ENCODE measurements at places on chromosomes 5 and 9.
A peak's percentile ranks its signal among the peaks of the same experiment; 100 is the strongest.

DNA sequence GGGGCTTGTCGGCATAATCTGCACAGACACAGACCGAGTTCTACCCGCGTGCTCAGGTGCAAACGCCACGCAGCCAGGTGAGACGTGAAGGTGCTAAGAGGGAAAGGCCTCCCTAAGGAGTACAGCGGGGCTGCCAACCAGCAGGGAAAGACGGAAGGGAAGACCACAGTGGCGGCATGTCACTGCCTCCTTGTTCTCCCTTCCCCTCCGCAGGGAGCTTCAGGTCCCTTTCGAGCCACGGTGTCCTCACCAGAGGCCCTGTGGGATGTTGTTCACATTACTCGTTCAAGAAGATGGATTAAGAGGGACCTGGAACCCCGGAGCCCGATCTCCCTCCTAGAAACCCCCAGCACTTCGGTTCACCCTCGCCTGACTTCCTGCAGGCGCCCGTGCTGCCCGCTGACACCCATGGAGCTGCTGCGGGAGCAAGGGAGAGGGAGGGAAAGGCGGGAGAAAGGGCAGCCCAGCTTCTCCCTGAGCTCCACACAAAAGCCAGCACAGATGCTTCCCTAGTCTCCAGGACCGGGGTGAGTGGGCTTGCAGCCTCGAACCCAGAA, 686 bp downstream of the BRD9 start:
- DNase-seq = peak; percentile 22

- no peak for DNase-seq
Observed at GRCh38 chr9:19527663-19528062, 118.9 kb downstream of the ACER2 start.

DNA sequence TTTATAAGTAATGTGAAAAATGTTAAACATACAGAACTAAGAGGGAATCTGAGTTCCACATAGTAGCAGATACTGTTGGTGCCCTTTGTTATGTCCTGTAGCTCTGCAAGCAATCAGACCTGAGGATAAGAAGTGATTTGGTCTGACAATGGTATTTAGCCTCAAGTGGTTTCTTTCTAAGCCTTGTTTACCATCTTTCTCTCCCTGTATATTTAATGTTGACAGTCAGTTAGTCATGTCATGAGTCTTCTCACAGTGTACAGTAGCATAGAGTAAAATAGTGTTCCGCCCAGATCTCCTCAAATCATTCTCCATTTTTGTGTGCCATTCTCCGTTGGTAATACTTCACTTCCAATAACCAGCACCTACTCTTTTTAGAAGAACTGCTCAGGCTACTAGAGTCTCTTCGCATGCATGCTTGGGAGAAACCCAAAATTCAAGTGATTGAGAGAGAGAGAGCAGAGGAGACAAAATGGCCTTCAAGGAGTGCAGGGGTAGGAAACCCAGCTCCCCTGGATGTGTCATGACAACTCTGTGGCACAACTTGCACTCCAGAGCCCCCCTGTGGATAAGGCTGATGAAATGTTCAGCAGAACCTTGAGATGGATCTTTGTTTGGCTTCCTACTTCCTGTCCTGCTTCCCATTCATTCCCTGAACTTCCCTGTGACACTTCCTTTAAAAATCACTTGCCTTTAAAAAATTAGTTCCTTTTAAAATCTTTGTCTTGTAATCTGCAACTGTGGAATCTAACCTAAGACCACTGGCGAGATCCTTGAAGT, 129.2 kb upstream of the FST start:
- DNase-seq = no peak

GRCh38 chr5:97840643-97841042, 657.6 kb upstream of the RIOK2 start:
- no peak for DNase-seq

DNA sequence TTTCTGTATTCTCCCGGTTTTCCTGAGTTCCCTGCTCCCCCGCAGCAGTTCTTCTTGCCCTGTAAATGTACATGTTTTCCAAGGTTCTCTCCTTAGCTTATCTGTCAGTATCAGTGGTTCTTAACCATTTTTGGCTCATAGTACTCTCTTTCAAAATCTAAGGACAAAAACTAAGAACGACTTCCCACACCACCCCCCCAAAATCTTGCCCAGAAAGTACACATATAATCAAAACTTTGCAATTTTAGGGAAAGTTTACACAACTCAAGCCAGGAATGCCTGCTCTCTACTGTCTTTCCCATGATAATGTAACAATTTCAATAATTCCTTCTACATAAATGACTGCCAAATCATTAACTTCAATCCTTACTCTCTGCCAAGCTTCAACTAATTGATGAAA, 4.5 kb downstream of the DCAF12 start:
- DNase-seq = no peak

DNA sequence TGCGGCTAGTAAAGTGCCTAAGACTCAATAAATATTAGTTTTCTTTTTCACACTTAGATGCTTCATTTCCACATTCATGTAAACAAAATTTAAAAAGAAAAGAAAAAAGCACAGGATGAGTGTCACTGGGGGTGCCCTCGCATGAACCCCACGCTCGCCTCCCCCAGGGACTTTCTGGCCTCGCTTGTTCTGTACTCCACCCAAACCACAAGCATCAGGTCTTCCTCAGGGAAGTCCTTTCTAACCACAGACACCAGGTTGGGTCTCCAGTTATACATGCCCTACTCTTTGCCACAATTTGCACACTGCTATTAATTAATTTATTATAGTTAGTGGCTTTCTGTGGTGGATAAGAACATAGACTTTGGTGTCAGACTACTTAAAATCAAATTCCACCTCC, 92.4 kb downstream of the RORB start:
- DNase-seq = no peak

GRCh38 chr5:9544502-9545135, 1.3 kb downstream of the SEMA5A start:
- peak; percentile 83 for DNase-seq

- DNase-seq = no peak
Observed at GRCh38 chr5:176429972-176430371, 13.6 kb upstream of the CLTB start.

GRCh38 chr5:90054612-90055011, 354.9 kb downstream of the CETN3 start:
- no peak for DNase-seq

DNA sequence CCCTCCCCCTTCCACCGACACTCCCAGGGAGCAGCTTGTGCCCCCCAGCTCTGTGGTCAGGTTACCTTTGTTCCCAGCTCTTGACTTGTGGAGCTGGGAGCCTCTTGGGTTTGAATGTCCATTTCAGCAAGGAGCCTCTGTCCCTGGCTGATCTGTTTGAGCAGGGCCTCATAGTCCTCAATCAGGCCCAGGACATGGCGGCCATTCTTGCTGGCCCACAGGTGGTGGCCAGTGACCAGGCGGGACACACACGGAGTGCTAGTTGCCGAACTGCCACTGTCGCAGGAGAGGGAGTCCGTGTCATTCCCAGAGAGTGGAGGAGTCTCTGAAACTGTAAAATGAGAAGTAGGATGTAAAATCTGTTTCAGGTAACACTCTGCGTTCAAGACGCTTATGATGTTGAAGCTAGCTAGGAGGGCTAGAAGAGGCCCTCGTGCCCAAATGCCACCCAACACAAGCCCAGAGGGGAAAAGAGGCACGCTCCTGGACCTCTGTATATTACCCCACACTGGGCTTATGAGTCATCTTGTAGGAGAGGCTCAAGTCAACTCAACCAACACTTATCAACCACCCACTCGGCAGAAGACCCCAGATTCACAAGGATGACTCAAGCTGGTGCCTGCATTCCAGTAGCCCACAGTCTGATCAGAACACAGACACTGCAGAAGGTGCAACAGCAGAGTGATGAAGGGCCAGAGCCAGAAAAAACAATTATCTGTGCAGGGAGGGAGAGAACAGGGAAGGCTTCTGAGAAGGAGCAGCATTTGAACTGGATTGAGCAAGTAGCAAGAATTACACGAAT, 177.0 kb downstream of the CDK5RAP2 start:
- no peak for DNase-seq

- DNase-seq = peak; percentile 70
Observed at GRCh38 chr9:20884985-20885593, 146.4 kb downstream of the HACD4 start.

DNA sequence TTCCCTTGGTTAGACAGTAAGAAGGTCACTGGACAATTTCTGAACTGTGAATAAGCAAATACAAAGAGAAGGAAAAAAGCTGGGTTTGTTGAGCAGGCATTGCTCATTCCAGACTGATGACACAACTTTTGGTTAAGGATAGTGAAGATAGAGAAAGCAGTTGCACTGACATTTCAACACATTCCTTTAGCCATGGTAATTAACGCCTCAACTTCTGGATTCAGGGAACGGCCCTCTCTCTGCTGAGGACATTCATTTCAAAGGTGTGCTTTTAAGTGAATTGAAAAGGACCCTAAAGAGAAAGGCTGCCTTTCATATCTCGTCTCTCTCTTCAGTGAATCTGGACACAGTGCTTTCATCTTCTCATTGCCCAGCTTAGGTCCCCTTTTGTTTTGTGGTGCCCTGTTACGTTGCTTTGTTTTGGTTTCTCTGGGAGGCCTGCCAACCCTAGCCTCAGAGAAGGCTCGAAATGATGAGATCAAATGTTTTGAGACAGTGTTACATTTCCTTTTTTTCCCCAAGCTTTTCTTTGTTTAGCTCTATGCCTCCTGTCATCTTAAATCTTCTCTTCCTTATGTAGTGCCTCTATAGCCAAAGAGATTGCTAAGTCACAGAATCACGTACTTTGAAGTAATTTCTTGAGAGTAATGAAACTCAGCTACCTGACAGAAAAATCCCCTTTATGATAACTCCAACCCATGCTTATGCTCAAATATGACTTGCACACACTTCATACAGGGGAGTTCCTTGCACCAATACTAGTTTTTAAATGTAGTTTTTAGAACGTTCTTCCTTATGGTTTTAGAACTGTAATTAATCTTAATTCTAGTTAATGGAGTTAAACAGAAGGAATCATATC, 94.4 kb upstream of the IFNE start:
- no peak for DNase-seq

- no peak for DNase-seq
Observed at GRCh38 chr5:103690676-103691075, 128.1 kb upstream of the NUDT12 start.

DNA sequence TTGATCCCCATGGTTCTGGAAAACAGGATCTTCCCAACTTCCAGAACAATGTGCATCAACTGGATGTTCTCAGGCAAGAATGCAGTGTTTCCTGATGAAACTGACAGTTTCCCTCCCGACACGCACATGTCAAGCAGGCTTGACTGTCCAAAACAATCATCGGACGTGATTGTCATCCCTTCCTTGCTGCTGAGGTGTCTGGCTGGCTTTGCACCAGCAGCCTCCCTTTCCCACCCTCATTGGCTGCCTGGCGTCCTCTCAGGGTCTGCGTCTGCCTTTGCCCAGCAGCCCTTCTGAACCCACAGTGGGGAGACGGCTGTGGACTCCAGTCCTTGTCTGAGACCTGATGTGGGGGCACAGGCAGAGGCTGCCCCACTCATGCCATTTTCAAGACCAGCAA, 110.8 kb downstream of the MARCHF3 start:
- DNase-seq = no peak

DNA sequence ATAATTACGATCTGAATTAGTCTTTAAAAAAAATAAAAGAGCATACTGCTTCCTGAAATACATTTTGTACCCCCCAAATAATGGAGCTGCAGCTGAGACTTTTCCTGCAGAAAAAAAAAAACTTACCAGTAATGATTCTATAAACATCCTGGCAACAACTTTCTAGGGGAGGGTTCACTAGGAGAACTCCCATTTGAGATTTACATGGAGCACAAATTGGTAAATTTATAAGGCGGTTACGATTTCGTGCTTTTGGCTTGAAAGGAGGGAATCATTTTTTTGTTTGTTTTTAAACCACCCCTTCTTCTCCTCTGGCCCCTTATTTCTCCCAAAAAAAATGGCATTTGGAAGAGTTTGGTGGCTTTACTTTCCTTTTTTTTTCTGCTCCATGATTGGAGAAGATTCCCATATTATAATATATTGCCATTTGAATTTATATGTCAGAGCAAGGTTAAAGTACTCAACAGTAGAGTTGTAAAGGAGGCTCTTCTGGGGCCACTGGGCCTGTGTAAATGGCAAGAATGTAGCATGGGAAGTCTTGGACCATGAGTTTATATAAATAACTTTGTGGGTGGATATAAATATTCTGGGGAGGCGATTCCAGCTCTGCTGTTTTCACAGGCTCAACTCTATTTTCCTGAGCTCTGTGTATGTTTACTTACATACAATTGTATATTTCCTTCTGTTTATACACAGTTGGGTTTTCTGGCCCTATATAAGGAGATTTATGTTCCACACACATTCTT, 159.9 kb downstream of the CSNK1G3 start:
- no peak for DNase-seq

DNA sequence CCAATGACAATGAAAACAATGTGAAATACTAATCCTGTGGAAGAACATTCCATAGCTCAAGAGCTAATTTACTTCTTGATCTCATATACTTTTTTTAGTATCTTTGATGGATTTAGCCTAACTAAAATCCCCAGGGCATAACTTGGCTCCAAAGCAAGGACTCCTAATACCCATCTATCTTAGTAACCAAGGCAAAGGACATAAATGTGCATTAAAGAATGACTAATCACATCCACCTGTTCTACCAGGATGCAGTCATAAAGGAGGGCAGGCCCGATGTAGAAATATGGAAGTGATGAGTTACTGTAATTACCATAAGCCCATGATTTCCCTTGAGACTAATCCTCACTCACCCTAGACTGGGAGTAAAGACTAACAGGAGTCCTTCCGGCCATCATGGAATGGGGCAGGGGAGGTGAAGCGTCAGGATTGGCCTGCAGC, 56.9 kb downstream of the KIF24 start:
- DNase-seq = peak; percentile 80

DNA sequence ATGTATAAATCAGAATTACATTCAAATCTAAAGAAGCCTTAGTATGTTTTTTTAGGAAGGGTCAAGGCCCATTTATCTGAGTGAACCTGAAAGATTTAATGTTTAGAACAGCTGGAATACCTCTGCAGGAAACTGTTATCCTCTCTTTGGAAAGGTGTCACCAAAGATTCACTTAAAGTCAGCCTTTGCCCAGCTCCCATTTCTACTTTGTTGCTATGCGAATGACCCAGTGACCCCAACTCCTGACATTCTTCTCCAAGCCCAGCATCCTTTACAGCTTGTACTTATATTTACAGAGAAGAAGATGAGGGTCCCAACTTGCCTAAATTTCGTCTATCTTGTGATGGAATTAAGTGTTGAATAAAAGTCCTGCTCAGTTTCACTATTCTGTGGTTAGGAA, 1198.6 kb downstream of the CDH12 start:
- no peak for DNase-seq

- no peak for DNase-seq
Observed at GRCh38 chr5:1005249-1005851, 3.3 kb upstream of the NKD2 start.

- DNase-seq = no peak
Observed at GRCh38 chr5:134887593-134888159, 13.5 kb downstream of the TXNDC15 start.
